ENCODE measurements at places on chromosomes 3 and 15.
A peak's percentile ranks its signal among the peaks of the same experiment; 100 is the strongest.

DNA sequence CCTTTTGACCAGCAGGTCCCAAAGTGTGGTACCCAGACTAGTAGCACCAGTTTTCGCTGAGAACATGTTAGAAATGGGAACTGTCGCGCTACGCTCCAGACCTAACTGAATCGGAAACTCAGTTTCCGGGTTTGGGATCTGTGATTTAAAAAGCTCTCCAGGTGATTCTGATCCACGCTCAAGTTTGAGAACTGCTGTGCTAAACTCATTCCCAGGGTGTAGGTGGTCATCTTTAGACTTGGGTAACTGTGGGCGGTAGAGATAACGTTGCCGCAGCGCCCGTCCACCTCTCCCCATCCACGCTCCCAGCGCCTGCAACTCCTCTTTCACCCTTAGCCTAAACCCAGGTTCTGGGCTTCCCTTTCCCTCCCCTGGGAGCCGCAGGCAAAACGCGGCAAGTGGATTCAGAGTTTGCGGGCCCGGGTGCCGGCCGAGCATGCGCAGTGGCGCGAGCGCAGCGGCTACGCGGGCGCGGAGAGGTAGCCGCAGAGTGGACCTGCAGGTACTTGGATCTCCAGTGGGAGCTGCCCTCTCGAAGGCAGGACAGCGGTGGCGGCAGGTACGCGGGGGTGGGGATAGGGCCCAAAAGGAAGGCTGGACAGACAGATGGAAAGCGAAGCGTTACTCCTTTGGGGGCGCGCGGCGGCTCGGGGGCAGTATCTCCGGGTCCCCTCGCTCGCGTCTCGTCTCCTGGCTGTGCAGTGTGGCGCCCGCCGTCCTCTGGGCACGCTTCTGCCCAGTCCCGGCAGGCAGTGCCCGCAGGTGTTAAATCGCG is at the start of gene PLS1:
Gene PLS1, plus strand, starts transcription at position 443 of the 775 bp plus-strand sequence. CDS start 67,845 bp downstream, outside the sequence.
- peak; percentile 83 for DNase-seq

DNA sequence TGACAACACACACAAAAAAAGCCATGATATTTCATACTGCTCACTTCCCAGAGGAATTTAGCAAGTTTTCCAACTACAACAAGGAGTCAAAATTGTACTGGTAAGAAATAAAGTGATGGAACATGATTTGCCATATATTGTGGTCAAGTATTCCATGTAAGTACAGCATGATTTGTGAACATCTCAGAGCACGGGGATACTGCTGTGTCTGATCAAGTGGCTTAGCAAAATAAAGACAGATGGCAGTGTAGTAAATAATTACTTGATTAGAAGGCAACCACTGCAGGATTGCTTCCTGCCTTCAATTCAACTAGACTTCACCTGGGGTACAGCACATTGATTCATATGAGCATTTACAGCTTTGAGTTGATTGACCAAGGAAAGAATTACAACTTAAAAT is 51.6 kb upstream of the DUT start:
- no peak for DNase-seq

- no peak for DNase-seq
These were observed 898 bp downstream of the FBLN2 start for GRCh38 chr3:13549623-13550422.

DNA sequence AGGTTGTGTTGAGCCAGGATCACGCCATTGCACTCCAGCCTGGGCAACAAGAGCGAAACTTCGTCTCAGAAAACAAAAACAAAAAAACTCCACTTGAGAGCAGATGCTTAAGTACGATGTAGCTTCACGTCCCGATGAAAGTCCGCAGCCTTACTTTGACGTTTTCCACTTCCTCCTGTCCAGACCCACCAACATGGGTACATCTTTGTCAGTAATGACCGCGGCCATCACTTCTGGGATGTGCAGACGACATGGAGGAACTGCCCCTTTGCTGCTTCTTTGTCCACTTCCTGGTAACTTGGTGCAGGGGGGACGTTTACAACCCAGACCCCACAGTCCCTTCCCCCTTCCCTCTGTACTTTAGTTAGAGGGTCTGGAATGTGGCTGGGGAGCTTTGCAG is 48.7 kb downstream of the CRABP1 start:
- DNase-seq, result no peak

DNA sequence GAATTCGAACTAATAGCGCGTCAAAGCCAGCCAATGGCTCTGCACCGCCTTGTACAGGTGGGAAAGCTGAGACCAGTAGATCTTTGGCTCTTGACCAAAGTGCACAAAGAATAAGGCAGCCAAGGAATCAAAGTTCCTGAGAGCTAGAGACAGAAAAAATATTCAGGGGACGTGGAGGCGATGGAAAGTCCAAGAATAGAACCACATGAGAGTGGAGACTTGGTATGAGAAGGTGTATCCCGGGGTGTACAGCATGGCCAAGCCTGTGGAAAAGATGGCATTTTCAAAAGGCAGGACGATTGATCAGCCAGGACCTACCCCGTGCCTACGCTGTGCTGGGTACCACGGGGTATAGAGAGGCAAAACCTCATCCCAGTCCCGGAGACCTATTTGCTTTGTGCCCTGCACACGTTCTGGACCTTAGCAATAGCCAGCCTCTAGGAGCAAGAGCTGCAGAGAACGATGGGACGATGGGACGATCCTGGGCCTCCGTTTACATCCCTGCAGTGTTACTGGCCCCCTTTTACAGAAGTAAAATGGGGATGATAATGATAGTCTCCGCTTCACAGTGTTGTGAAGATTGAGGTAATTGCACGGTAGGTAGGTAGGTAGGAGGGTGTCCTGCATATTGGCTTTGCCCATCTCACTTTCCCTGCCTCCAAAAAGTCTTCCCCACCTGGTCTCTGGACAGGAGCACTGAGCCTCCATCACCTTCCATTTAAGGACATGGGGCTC is 583 bp upstream of the RBSN start:
- DNase-seq, result peak; percentile 44

- DNase-seq, result no peak
These were observed 777 bp downstream of the LOXL1 start for GRCh38 chr15:73927003-73927475.

GRCh38 chr15:28873006-28873405 is 12.8 kb upstream of the APBA2 start:
- no peak for DNase-seq

GRCh38 chr15:80615783-80616391 is 79.2 kb upstream of the ABHD17C start:
- no peak for DNase-seq

DNA sequence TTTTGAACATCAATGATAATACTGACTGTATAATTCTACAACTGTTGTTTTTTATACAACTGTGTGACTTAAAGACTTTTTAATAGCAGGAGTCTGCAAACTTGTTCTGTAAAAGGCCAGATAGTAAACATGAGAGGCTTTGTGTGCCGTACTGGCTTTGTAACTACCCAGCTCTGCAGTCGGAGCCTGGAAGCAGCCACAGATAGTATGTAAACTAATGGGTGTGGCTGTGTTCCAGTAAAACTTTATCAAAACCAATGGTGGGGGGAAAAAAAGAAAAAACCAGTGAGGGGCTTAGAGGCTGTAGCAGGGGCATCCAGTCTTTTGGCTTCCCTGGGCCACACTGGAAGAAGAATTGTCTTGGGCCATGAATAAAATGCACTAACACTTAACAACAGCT is 11.9 kb downstream of the ASB7 start:
- no peak for DNase-seq

DNA sequence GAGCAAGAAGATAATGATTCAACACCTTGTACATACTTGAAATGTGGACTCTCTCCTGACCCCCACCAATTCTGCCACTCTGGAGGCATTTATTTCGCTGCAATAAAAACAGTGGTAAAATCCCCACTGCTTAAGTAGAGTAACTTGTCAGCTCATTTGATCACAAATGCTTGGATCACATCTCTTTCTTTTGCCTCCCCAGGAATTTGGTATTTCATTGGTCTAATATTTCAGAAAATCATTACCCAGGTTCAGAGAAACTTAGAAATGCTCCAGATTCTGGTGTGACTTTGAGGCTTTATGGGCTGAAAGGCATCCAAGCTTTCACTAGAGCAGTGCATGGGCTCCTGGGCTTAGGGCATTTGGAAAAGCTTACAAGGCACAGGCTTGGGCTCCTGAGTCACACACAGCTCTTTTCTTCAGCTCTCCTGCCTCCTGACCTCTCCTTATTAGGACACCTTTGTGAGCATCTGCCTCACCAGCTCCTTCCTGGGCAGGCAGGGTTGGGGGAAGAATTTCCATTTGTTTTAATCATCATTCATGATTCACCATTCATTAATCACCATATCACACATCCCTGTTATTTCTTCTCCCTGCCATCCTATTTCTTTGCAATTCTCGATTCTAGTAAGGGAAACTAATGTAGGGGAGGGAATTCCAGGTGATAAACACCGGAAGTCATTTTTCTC is 22.5 kb downstream of the CDCP1 start:
- DNase-seq, result no peak

GRCh38 chr3:5271372-5271683 is 83.8 kb downstream of the EDEM1 start:
- DNase-seq, result no peak

DNA sequence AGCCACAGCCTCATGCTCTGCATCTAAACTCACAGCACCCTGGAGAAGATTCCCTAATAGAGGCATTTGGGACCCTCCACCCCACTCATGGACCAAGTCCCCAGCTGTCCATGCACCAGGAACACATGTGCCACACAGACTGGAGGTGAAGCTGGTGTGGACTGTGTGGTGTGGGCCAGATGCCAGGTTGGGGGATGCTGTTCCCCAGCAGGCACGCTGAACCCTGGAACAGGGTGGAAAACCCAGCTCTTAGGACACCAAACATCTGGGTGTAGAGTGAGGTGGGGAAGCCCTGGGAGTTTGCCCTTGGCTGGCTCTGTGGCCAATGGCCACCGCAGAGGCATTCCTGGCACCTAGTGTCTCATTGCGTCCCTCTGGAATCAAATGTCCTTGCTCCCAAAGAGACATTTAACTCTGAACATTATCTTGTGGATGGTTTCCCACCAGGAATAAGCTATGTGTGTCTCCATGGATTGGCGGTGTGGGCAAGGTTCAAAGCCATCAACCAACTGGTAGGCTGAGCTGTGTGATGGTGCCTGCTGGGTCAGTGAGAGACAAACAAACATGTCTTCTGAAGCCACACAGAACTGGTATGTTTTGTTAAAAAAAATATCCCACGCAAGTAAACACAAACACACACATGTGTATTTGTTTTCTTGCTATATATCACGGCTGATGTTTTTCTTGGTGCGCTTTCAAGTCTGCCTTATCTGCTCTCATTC is 65.0 kb downstream of the EXOG start:
- no peak for DNase-seq

DNA sequence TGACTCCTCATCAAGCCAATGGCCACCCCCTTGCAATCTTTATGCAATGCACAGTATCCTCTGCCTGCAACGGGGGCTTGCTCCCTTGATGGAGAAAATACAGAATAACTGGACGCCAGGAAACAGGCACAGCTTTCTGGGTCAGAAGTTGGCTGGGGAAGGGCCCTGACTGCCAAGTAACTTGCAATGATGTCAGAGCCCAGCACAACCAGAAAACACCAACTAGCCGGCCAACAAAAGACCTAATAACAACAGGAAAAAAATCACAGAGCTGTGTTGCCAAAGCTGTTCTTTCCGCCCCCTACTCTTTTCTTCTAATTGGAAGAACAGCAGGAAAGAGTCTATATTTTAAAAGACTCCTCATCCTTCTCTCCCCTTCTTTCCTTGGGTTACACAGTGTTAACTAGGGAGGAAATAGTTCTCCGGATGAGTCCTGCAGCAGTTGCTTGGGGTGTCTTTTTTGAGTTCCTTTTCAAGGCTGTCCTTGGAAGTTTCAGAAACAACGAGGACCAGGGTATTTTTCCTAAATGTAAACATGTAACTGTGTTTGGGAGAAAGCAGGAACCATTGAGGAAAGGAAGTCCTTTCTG is 1.4 kb upstream of the SEMA6D start:
- DNase-seq, result peak; percentile 82

- no peak for DNase-seq
These were observed 214.2 kb downstream of the NAALADL2 start for GRCh38 chr3:175073219-175073905.

GRCh38 chr3:141087778-141088130 is 36.6 kb downstream of the SPSB4 start:
- no peak for DNase-seq

GRCh38 chr3:43747641-43748040 is 56.9 kb downstream of the ABHD5 start:
- no peak for DNase-seq

- DNase-seq, result no peak
These were observed 300.1 kb upstream of the LYSMD4 start for GRCh38 chr15:100033140-100033857.

DNA sequence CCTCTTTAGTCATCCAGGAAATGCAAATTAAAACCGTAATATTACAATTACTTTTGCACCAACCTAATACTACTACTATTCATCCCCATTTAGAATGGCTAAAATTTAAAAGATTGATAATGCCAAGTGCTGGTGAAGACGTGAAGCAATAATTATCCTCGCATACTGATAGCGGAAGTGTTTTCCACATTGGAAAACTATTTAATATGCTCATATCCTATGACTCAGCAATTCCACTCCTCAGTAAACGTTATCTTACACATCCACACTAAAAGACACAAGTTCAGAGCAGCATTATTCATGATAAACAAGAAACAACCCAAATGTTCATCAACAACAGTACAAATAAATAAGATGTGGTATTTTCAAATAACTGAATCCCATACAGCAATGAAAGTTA is 70.6 kb downstream of the VPS13C start:
- no peak for DNase-seq

GRCh38 chr15:63615935-63616334 is 18.7 kb downstream of the FBXL22 start:
- DNase-seq, result no peak

- DNase-seq, result no peak
These were observed 27.2 kb upstream of the GBE1 start for GRCh38 chr3:81788610-81789009.

DNA sequence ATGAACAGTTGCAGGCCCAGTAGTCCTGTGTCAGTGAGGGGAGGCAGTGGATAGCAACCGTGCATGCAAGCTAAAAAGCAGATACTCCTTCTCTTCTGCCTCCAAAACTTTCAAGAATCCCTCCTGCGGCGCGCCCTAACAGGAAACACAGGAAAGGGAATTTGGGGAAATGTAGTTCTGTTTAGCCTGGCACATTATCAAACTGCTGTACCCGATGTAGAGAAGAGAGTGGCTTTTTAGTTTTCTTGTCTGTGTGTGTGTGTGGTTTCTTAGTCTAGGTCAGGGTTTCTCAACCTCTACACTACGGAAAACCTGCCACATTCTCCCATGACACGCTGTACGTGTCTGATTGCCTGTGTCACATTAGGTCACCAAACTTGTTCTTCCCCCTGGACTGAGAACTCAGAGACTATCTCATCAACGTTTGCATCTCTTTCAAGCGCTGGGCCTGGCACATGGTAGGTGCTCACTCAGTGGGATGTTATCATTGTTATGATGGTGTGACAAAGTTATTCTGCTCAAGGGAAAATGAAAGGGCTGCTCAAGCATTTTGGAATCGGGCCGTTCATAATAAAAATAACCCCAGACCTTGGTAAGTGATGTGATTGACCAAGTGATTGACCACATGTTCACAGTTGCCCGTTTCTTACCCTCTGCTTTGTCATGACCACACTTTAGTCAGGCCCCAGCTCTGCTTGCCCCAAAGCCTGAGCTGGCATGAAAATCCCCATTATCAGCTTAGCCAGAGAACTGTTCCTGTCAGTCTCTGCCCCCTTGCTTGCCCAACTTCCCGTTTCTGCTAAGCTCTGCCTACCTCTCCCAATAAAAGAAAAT is 33.2 kb downstream of the TM4SF4 start:
- DNase-seq, result no peak

- no peak for DNase-seq
These were observed 9.0 kb upstream of the STRIT1 start for GRCh38 chr3:155302481-155302880.
